ENCODE measurements at places on chromosomes 5 and 9.

- DNase-seq: no peak
These were observed 276.9 kb upstream of the WWC1 start for GRCh38 chr5:168014433-168015123.

GRCh38 chr5:174376726-174377373 lies 331.3 kb downstream of the NSG2 start:
- no peak for DNase-seq

- DNase-seq: no peak
These were observed 874.7 kb downstream of the EFNA5 start for GRCh38 chr5:106796081-106796480.

DNA sequence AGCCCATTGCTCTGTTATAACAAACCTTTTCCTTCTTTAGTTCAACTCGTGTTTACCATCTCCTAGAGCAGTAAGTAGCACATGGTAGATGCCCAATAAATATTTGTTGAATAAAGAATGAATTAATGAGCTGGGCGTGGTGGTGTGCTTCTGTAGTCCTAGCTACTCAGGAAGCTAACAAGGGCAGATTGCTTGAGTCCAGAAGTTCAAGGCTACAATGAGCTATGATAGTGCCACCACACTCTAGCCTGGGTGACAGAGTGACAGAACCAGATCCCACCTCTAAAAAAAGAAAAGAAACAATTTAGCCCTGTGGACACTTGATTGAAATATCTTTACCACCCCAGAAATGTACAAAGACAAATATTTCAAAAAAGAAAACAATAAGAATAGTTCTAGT lies 14.6 kb upstream of the PAM start:
- no peak for DNase-seq

Data from KBM-7 (cell line).